ENCODE measurements at places on chromosomes 13 and 19. TPM values are rescaled to one million over a fixed set of nuclear protein-coding genes. Genes with fewer than 3 reads are reported as not detected.

The ZNF134 gene
- 55.7 TPM for total RNA-seq

The SLC7A10 gene
- total RNA-seq = 6.3 TPM

The MLNR gene
- total RNA-seq = 0.17 TPM

DNA sequence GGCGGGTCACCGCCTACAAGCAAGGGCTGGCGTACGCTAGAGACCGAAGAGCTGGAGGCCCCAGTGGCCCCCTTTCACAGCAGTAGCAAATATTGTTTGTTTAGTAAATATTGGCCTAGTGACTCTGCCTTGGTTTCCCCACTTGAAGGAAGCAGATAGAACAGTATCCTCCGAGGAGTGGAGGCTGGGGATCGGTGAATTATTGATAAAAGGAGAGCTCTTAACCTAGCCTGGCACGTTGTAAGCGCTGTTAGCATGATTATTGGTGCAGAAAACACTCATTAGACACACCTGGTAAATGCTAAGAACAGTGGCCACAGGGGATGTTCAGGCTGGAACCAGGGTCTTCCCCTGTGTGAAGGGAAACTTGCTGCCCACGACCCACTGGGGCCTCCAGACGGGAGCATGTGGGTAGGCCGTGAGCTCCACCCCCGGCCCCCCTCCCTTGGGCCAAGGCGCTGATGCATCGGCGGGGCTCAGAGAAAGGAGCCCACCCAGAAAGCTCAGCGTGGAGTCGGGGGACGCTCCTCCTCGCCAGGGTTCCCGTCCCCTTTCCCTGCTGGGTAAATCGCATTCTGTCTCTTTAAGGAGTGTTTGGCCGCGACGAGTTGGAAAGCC, 2.3 kb downstream of the IER2 start:
- H3K4me1 ChIP-seq = peaks cover 11% of the 10 kb centered on the region
- H3K36me3 ChIP-seq = peaks cover 7% of the 10 kb centered on the region
- no peaks in the 10 kb centered on the region for H3K27me3 ChIP-seq
- H3K4me3 ChIP-seq = peak overlapping the region; percentile 100

- no peaks in the 10 kb centered on the region for H3K36me3 ChIP-seq
- H3K4me3 ChIP-seq = no peak overlapping the region
- H3K4me1 ChIP-seq = no peaks in the 10 kb centered on the region
These were observed 12.6 kb downstream of the RB1 start for GRCh38 chr13:48315969-48316650.

DNA sequence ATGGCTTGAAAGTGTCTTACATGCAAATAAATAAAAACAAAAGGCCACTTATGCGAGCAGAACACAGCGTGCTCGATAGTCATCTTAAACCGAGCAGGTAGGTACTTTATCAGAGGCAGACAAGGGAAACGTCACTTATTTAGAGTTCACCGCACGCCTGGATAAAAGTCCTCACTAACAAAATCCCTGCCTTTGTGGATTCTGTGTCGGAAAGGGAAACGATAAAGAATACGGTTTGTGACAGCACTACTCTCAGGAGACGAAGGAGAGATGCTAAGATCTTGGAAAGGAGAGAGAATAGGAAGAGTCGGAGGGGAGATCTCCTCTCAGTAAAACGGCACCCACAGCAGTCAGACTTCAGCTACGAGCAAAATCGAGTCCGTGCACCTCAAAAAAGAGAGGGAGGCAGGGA, 581 bp downstream of the RCBTB1 start:
- peaks cover 18% of the 10 kb centered on the region for H3K4me1 ChIP-seq
- peak; percentile 31 for DNase-seq
- peaks cover 9% of the 10 kb centered on the region for H3K27me3 ChIP-seq
- H3K27ac ChIP-seq = no peak overlapping the region
- H3K4me3 ChIP-seq = peak overlapping the region; percentile 88
- H3K36me3 ChIP-seq = peaks cover 6% of the 10 kb centered on the region

- no peak overlapping the region for H3K27ac ChIP-seq
- H3K36me3 ChIP-seq = no peaks in the 10 kb centered on the region
- peaks cover 2% of the 10 kb centered on the region for H3K4me1 ChIP-seq
- H3K4me3 ChIP-seq = no peak overlapping the region
- H3K27me3 ChIP-seq = no peaks in the 10 kb centered on the region
These were observed 774.1 kb downstream of the LIG4 start for GRCh38 chr13:107441279-107441678.

DNA sequence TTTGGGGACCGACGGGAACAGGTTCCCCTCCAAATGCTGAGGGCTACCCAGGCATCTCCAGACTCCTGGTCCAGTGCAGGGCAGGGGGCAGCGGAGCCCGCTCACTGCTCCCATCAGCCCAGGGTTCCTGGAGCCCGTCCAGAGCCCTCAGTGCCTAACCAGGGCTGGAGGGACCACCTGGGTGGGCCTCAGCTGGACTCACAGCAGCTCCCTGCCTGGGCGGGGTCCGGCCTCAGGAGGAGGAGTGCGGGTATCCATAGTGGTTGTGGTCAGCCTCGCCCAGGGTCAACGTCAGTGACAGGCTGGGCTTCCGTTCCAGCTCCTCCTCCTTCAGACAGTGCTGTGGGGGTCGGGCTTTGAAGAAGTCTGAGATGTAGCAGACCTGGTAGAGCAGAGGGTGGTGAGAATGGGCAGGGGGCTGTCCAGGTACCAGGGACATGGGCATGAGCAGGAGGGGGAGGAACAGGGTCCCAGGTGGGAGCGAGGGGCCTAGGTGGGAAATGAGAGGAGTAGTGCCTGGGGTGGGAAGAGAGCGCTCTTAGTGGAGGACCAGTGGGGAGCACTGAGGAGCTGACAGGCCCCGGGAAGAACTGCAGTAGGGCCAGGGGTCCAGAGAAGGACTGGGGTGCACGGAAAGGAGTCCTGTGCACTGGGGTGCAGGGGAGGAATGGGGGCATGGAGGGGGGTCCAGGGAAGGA, 9.9 kb downstream of the PLPP2 start:
- peaks cover 6% of the 10 kb centered on the region for H3K4me1 ChIP-seq
- H3K36me3 ChIP-seq = no peaks in the 10 kb centered on the region
- no peak overlapping the region for H3K4me3 ChIP-seq
- H3K27me3 ChIP-seq = no peaks in the 10 kb centered on the region

DNA sequence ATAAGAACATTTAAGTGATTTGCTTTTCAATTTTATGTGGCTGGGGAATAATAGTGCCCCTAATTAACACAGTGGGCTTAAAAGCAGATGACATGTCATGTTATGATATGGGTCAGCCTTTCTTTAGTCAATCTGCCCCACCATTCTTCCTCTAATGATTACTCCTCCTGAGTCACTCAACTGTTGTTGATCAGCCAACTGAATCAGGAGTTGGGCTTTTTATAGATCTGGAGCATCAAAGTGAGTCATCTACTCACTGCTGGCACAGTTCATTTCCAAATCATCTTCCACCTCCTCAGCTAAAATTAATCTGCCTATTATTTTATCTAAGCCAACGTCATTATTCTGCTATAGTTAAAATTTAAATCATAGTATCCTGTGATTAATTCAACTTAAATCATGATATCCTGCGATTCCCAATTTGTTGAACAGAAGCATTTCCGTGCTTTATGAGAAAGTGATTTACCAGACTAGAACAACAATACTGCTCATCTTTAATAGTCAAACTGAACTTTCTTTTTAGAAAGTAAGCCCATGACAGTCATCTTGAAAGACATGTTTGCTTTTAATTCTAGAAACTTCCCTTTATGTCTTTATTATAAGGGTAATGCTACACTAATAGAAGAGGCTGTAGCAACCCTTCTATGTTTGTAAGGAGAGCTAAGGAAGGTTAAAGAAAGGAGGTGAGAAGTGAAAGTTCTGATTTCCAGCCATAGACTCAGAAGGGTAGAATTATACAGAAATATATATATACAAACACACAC, 551.4 kb downstream of the TBC1D4 start:
- no peaks in the 10 kb centered on the region for H3K4me1 ChIP-seq
- no peaks in the 10 kb centered on the region for H3K36me3 ChIP-seq
- no peaks in the 10 kb centered on the region for H3K27me3 ChIP-seq
- DNase-seq = no peak

GRCh38 chr19:58584498-58585441, 11.6 kb upstream of the MZF1 start:
- no peaks in the 10 kb centered on the region for H3K4me1 ChIP-seq
- H3K27ac ChIP-seq = no peak overlapping the region
- no peaks in the 10 kb centered on the region for H3K27me3 ChIP-seq
- DNase-seq = no peak
- no peak overlapping the region for H3K4me3 ChIP-seq
- no peaks in the 10 kb centered on the region for H3K36me3 ChIP-seq

DNA sequence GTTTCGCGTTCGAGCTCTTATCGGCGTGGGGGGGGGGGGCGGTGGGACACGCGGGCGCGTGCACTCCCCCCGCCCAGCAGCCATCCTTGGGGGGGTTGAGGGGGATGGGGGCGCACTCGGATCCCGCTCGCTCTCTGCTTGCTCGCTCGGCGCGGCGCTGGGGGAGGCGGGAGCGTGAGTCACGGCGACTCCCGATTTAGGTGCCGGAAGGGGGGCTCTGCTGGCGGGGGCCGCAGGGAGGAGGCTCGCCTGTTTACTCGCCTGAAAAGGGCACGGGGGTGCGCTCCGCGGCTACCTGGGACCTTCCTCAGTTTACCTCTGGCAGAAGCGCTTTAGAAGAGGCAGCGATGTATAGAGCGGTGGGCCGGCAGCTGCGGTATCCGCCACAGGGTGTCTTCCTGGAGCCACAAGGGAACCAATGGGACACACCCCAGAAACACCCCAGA, 1.1 kb upstream of the PDE4A start:
- DNase-seq = no peak
- H3K36me3 ChIP-seq = no peaks in the 10 kb centered on the region
- peaks cover 95% of the 10 kb centered on the region for H3K27me3 ChIP-seq
- no peak overlapping the region for H3K27ac ChIP-seq

GRCh38 chr13:21541271-21541670, 62.7 kb downstream of the MICU2 start:
- no peak overlapping the region for H3K4me3 ChIP-seq
- no peaks in the 10 kb centered on the region for H3K27me3 ChIP-seq
- H3K4me1 ChIP-seq = no peaks in the 10 kb centered on the region
- H3K27ac ChIP-seq = no peak overlapping the region
- DNase-seq = no peak
- no peaks in the 10 kb centered on the region for H3K36me3 ChIP-seq

DNA sequence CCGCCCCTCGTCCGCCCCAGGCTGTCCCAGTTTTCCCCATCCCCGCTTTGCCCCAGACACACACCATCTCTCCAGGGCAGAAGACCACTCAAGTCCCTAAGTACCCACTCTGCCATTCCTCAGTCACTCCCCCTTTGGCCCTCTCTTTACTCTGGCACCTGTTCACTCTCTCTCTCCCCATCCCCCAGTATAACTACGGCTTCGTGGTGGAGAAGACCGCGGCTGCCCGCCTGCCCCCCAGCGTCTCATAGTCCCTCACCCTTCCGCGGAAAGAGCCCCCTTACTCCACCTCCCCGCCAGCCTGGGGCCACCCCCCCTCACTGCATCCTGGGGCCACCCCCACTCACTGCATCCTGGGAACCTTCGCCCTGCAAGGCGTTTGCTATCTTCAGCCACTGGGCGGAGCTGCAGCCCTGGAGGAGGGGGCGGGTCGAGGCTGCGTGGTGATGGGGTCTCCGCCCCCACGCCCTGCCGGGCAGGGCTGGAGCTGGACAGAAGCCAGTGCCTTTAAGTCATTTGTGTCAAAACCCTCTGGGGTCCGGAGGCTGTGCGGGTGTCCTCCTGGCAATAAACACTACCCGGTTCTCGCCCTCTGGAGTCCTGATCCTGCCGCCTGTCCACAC, 5.0 kb downstream of the MVB12A start:
- H3K27ac ChIP-seq = no peak overlapping the region
- no peaks in the 10 kb centered on the region for H3K27me3 ChIP-seq
- peak; percentile 94 for DNase-seq
- peak overlapping the region; percentile 67 for H3K4me3 ChIP-seq
- H3K36me3 ChIP-seq = no peaks in the 10 kb centered on the region

DNA sequence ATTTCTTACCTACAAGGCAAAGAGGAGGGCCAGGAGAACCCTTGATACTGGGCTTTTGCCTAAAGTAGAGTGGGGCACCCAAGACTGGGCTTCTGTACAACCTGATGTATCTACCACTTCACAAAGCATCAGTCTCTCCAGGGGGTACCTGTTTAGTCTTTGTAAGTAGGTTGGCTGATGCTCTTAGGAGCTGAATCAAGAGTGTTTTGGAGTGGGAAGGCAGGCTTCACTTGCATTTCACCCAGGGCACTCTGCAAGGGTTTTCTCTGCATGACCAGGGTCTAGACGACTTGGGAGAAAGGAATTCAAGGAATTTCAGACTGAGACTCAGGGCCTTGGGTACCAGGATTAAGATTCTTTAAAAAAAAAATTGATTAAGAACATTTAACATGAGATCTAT, 361.5 kb downstream of the RFC3 start:
- H3K4me3 ChIP-seq = no peak overlapping the region
- no peak overlapping the region for H3K27ac ChIP-seq
- H3K27me3 ChIP-seq = no peaks in the 10 kb centered on the region
- no peaks in the 10 kb centered on the region for H3K36me3 ChIP-seq

GRCh38 chr19:1451916-1452801, 2.2 kb downstream of the APC2 start:
- DNase-seq = peak; percentile 79
- H3K4me1 ChIP-seq = peaks cover 23% of the 10 kb centered on the region
- no peaks in the 10 kb centered on the region for H3K36me3 ChIP-seq
- H3K27ac ChIP-seq = no peak overlapping the region

DNA sequence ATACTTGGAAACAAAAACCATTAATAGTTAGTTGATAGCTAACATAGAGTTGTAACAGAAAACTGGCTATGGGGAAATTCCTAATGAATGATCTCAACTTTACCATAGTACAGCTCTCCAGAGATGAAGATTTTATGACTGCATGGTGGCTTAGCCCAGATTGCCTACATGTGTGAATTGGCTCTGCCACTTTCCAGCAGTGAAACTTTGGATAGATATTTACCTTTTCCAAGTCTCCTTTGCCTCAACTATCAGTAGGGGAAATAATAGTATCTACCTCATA, 161.1 kb downstream of the LACC1 start:
- no peaks in the 10 kb centered on the region for H3K4me1 ChIP-seq
- H3K4me3 ChIP-seq = no peak overlapping the region
- H3K27me3 ChIP-seq = no peaks in the 10 kb centered on the region
- H3K36me3 ChIP-seq = no peaks in the 10 kb centered on the region
